ENCODE measurements at places on chromosomes 2 and 18.

DNA sequence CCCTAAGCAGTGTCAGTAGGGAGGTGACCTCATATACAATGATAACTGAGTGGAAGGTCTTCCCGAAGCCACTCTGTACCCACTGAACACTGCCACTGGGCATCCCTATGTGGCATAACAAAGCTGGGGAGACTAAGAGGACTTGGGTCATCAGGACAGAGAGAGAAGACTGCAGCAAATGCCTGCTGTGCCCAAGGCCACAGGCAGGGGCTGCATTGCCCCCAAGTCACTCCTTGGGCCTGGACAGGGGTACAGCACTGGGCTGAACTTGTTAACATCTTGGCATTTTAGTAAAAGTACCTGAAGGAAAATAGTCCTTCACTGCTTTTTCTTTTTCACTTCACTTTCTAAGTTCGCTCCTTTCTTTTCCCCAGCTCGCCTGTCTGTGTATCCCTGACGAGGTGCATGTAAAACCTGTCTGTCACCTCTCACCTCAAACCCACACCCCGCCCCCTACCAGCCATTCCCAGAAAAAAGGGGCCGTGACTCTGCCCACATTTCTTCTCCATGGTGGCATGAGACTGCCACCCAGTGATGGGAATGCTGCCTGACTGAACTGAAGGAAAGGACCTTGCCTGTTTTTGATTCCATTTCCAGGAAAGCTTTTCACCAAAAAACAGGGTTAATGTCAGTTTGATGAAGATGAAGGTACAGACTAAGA lies 62.9 kb downstream of the MTHFD2 start:
- no peak for DNase-seq

- no peak for DNase-seq
Observed at GRCh38 chr2:127027715-127028114, 79.2 kb downstream of the BIN1 start.

GRCh38 chr2:30514134-30514847 lies 67.2 kb downstream of the LCLAT1 start:
- DNase-seq = no peak

DNA sequence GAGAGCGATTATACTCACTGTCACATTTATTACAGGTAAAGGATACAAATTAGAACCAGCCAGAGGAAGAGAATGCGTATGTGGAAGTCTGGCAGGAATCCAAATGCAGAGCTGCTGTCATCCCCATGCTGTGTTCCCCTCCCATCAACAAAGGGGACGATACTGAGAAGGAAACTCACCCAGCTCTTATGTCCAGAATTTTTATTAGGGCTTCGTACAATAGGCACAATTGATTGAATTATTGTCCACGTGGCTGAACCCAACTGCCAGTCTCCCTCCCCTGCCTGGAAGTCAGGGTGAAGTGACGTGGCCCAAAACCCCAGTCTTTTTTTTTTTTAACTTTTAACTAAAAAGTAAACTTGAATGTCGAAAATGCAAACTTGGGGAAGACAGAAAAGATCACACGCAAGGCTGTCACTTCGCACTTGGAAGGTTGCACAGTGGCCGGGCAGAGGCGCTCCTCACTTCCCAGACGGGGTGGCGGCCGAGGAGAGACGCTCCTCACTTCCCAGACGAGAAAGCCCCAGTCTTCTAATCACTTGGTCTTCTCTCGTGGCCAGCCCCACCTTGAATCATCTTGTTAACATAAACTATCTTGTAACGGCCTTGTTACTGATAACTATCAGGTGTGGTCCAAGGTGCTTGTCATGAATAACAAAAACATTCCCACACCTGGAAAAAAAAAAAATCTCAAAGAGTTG lies 40.0 kb upstream of the ITSN2 start:
- no peak for DNase-seq

GRCh38 chr18:35267161-35267651 lies 22.8 kb downstream of the ZSCAN30 start:
- DNase-seq = peak; percentile 80

- DNase-seq = no peak
Observed at GRCh38 chr2:64980183-64980582, 9.0 kb upstream of the SLC1A4 start.

- DNase-seq = no peak
Observed at GRCh38 chr18:3456686-3457069, 6.7 kb downstream of the TGIF1 start.

DNA sequence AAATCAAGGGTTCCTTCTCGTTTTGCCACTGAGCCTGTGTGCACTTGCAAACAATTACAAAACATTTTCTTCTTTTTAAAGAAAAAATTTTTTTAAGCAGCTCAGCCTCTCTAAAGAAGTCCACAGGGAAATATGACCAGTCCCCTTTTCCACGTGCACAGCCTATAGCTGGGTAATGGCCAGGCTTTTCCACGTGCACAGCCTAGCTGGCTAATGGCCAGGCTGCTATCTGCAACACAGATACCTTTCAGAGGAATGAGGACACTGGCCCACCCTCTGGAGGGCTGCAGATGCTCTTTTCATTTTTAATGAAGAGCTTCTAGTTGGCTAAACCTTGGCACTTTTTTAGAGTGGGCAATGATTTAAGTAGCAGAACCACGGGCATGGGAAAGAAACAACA lies 46.3 kb downstream of the ASB18 start:
- no peak for DNase-seq

DNA sequence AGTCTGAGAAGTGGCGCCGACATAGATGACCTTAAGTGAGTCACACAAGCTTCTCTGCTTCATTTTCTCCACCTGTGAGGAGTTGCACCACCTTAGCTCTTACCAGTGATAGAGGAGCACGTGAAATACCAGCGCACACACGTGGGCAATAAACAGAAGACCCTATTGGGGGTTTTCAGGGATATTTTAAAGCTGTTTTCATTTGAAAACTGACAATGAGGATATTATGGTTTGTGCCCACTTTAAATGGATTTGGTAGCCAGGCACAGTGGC lies 47.3 kb upstream of the FZD7 start:
- DNase-seq = no peak

- DNase-seq = no peak
Observed at GRCh38 chr2:29222381-29223179, 107.4 kb downstream of the CLIP4 start.

DNA sequence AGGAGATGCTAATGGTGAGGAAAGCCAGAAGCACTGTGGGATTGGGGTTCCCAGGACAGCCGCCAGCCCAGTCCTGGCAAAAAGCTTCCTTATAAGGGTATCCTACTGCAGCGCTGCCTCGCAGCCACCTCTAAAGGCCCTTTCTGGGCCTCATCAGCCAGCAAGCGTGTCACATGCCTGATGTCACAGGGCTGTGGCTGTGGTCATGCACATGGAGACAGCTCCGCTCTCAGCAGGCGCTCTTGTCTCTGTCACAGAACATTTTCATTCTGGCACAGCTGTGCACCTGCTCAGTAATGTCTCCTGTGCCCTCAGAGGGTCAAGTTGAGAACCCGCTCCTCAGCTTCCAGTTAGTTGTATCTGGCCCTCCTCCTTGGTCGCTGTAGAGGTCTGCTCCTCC lies 17.7 kb upstream of the MAL start:
- DNase-seq = no peak

DNA sequence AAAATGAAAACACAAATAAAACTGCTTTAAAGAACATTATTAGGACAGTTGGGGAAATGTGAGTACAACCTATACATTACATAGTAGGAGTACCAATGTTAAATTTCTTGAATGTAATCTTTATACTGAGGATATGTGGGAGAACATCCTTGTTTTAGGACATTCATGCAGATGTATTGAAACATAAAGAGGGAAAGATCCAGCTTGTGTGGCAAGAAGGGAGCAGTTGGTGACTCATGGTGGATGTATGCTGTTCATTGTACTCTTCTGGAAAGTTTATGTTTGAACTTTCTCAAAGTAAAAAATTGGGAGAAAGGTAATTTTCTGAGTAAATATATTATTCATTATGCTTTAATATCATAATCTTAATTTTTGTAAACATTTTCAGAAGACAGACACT lies 132.1 kb upstream of the DLGAP1 start:
- DNase-seq = no peak

GRCh38 chr18:75439348-75439747 lies 11.8 kb upstream of the SMIM21 start:
- DNase-seq = no peak

DNA sequence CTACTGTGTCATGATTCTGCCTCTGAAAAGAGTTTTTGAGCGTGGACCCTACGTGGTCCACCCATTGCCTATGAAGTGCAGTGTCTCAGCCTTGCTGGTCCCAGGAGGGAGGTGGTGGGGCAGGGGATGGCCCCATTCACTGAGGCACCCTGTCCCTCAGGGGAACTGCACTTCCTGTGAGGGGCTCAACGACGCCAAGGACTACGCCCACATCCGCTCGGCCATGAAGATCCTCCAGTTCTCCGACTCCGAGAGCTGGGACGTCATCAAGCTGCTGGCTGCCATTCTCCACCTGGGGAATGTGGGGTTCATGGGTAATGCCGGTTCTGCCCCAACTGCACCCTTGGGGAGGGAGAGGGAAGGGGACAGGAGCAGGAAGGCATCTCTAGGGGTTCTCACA lies 42.5 kb downstream of the MYO7B start:
- DNase-seq = no peak

- DNase-seq = no peak
Observed at GRCh38 chr18:48957136-48957535, 6.4 kb upstream of the SMAD7 start.

DNA sequence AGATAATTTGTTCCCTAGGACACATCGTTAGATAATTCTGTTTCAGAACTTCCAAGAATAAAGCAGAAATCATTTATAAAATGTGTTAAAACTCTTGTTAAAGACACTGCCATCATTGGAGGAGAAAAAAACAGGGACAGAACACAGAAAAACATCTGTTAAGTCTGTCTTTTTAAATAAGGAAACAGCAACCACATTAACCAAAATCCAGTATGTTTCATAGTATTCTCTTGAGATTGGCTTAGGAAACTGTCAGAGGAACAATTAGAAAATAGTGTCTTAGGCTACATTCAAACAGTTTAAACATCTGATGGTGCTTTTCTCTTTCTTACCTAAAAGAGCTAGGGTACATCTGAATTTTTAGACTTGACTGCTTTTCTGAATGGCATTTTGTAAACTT lies 81.6 kb downstream of the PMS1 start:
- no peak for DNase-seq

DNA sequence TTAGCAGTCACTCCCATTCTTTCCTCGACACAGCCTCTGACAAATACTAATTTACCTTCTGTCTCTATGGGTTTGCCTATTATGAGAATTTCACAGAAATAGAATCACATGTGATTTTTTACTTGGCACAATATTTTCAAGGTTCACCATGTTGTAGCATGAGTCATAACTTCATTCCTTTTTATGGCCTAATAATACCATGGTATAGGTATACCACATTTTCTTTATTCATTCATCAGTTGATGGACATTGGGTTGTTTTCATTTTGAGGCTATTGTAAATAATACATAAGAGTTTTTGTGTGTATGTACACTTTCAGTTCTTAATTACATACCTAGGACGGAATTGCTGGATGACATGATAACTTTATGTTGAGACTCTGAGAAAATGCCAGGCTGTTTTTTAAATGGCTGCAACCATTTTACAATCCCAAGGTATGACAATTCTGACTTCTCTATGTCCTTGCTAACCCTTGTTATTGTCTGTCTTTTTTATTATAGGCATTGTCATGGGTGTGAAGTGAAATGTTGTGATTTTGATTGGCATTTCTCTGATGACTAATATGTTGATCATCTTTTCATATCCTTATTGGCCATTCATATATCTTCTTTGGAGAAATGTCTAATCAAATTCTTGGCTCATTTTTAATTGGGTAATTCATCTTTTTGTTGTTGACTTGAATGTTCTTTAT lies 87.9 kb downstream of the IRS1 start:
- DNase-seq = no peak

- DNase-seq = no peak
Observed at GRCh38 chr2:1510176-1510575, 96.9 kb downstream of the TPO start.

DNA sequence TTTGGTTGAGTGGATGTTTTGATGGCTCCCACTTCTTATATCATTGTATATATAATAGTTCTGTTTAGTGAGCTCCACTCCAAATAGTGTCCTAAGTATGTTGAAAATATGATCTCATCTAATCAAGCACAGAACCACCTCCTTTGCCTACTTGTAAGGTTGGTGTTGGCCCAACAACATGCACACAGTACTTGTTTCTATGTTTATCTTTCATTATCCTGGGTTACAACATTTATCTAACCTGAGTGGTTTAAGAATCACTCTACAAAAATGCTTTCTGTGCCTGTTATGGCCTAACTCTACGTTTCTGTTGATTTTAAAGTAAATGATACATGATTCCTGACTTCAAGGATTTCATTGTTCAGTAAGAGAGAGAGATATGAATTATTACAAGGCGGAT lies 281.9 kb downstream of the FIGN start:
- DNase-seq = no peak

- DNase-seq = no peak
Observed at GRCh38 chr2:112698834-112699515, 21.8 kb upstream of the NT5DC4 start.

DNA sequence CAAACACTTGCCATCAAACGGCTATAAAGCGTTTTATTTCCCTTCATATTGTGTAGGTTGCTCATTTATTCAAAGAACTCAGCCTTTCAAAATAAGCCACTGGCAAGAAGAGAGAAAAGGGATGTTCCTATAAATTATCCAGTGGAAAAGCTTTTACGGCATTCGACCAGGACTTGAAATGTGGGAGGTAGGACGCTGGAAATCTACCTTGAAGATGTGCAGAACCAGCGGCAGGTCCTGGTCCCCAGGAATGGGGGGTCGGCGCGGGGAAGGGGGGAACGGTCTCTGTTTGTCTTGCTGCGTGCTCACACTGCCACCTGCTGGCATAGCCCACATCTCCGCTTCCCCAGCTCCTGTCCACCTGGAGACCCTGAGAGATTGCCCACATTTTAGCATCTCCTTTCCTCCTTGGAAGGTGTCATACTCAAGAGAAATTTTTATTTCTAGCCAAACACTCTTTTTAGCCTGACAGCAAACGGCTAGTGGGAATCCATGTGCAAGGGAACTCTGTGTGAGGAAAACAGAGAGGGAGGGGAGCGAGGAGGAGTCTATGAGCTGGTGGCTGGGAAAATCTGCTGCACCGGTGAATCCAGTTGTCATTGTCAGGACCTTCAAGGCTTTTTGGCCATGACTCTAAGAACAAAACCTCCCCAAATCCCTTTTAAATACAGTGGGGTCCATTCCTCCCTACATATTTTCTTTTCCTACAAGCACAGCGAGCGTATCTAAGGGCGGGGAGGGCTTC lies 349.0 kb upstream of the PKDCC start:
- DNase-seq = no peak

DNA sequence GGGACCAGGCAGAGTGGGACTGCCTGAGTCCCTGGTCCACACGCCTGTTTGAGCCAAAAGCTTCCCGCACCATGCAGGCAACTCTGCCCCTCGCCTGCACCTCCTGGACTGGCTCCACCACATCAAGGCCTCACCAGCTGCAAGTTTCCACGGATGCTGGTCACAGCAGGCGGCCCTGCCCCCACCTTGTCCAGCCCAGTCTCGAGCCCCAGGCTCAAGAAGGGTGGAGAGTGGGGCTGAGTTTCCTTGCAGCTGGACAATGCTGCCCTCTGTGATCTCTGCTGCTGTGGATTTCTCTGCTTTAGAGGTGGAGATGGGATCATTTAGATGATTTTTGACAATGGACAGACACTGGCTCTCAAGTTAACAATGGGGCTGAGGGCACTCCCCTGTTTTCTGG lies 74.9 kb downstream of the MTCL1 start:
- DNase-seq = no peak

GRCh38 chr2:128145651-128146050 lies 54.7 kb downstream of the UGGT1 start:
- no peak for DNase-seq

- DNase-seq = no peak
Observed at GRCh38 chr2:164388511-164388910, 232.8 kb downstream of the GRB14 start.

Data from CD4-positive, alpha-beta T cell treated with Interleukin-2 at 100 ng/mL for 4 hours (primary cell).